Upper lobe of left lung (tissue), 6 donors: ENCODE measurements at places on chromosomes 7 and 10. TPM values are rescaled to one million over a fixed set of nuclear protein-coding genes. Genes with fewer than 3 reads are reported as not detected.

NEBL gene
- total RNA-seq = 274 TPM

LBX1 gene
- not detected for total RNA-seq

GNG11 gene
- 13.6 TPM for total RNA-seq

MICALL2 gene
- 67.1 TPM for total RNA-seq

PTN gene
- 4.3 TPM for total RNA-seq

AGR2 gene
- 34.2 TPM for total RNA-seq

AASS gene
- total RNA-seq = 47.7 TPM

PHKG1 gene
- 0.49 TPM for total RNA-seq

GRCh38 chr7:28296571-28297483, 115.5 kb upstream of the CREB5 start:
- no peak overlapping the region for H3K27ac ChIP-seq
- H3K4me3 ChIP-seq = no peak overlapping the region
- no peaks in the 10 kb centered on the region for H3K36me3 ChIP-seq
- no peak for DNase-seq
- H3K4me1 ChIP-seq = no peaks in the 10 kb centered on the region

- no peak for DNase-seq
- H3K27me3 ChIP-seq = no peaks in the 10 kb centered on the region
- H3K36me3 ChIP-seq = no peaks in the 10 kb centered on the region
- no peaks in the 10 kb centered on the region for H3K4me1 ChIP-seq
- H3K4me3 ChIP-seq = no peak overlapping the region
Observed at GRCh38 chr10:14822879-14823755, 14.7 kb downstream of the CDNF start.

DNA sequence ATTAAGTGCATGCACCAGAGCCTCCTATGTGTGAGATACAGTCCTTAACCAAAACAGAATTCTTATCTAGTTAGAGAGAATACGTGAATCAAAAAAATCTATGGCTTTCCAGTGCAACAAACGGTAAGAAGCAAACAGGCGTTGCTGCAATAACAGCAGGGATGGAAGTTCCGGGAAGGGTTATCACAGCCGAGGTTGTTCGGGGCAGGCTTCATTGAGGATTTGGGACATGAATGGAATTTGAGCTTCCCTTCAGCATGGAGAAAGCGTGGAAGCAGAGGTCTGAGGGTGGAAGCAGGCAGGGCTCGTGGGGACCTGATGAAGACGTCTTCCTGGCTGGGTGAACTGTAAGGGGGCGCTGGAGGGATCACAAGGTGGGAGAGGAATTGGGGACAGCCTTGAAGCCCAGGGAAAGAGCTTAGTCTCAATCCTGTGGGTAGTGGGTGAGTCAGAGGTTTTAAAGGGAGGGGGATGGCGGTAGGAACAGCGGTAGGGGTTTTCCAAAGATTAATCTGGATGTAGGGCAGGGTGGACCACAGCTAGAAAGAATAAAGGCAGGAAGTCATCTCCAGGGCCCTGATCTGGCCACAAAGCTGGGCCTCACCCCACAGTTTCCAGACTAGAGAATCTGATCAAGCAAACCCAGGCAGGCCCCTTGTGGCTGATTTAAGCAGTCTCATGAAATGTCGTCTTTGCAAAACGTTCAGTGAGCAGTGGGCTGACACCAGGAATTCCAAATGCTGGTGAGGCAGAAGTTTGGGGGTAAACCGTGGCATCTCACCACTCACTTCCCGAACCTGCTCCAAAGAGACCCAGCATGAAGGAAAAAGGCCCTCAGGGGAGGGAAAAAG, 65.1 kb downstream of the CALML3 start:
- no peaks in the 10 kb centered on the region for H3K27me3 ChIP-seq
- peaks cover 5% of the 10 kb centered on the region for H3K4me1 ChIP-seq
- no peaks in the 10 kb centered on the region for H3K36me3 ChIP-seq
- no peak overlapping the region for H3K27ac ChIP-seq
- no peak overlapping the region for H3K4me3 ChIP-seq
- no peak for DNase-seq

- no peaks in the 10 kb centered on the region for H3K36me3 ChIP-seq
- H3K27ac ChIP-seq = no peak overlapping the region
Observed at GRCh38 chr10:70762441-70763175, 22.6 kb downstream of the TBATA start.

DNA sequence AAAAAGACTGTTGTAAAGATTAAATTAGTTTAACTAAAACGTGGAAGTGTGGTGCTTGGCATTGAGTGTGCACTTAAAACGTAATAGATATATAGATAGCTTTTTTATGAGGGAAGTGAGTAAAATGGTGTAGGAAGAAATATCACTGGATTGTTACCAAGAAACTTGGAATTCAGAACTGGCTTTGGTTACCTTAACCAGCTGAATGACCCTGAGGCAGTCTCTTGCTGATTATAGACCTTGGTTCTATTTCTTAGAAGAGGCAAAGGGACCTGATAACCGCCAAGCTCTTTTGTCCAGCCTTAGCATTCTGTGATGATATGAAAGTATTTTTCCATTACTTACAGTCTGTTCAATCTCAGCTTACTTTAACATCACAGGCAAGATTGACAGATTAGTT, 3.8 kb downstream of the REEP3 start:
- H3K4me1 ChIP-seq = peaks cover 26% of the 10 kb centered on the region
- H3K27me3 ChIP-seq = no peaks in the 10 kb centered on the region
- no peaks in the 10 kb centered on the region for H3K36me3 ChIP-seq

DNA sequence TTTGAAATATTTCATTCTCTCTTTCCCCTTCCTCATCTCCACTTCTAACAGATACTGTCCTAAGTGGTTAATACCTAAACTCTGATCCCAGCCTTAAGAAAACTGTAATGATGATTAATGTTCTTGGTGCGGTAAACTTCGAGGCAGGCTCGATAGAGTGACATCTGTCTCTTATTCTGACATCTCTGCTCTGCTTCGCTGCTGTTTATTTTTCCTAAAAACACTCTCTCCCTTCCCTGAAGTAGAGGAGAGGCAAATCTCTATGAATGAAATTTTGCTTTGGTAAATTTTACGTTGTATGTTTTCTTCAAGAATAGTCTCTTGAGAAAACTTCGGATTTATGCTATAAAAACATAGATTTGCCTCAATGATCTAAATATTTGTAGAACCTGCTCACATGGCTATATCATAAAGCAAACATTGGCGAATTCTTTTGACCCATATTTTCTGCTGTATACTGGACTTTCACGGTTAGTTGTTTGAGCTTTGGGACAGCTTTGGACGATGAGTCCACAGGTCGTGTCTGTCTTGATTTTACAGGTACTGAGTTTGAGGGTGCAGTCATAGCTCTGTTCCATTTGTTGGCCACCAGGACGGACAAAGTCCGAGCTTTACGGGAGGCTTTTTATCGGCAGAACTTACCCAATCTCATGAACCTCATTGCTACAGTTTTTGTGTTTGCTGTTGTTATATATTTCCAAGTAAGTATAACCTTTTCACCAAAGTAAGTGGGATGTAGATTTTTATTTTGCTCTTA, 27.1 kb downstream of the SEC61A2 start:
- H3K36me3 ChIP-seq = peaks cover 10% of the 10 kb centered on the region
- no peak for DNase-seq
- H3K27ac ChIP-seq = no peak overlapping the region
- H3K4me1 ChIP-seq = no peaks in the 10 kb centered on the region
- no peaks in the 10 kb centered on the region for H3K27me3 ChIP-seq

- no peaks in the 10 kb centered on the region for H3K36me3 ChIP-seq
- no peak for DNase-seq
- peaks cover 9% of the 10 kb centered on the region for H3K4me1 ChIP-seq
Observed at GRCh38 chr10:3887404-3887803, 102.4 kb upstream of the KLF6 start.

- H3K4me1 ChIP-seq = peaks cover 6% of the 10 kb centered on the region
- no peaks in the 10 kb centered on the region for H3K27me3 ChIP-seq
- DNase-seq = no peak
- H3K27ac ChIP-seq = no peak overlapping the region
Observed at GRCh38 chr7:31125171-31125570, 73.1 kb downstream of the ADCYAP1R1 start.

DNA sequence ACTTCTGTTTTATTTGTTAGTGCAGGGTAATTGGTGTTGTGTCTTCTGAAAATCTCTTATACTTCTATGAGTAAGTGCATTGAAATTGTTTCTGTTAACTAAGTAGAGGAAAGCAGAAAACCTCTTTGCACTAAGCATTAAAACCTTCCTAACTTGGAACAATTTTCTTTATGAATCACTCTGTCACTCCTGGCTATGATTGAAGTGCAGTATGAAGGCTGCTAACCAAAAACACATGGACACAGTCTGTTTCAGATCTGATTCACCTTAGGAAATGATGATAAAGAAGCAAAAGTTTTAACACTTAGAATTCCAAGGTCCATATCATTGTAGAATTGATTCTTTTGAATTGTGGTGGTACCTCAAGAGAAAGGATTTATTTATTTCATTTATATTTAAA, 41.9 kb downstream of the MET start:
- H3K27ac ChIP-seq = no peak overlapping the region
- no peaks in the 10 kb centered on the region for H3K36me3 ChIP-seq
- DNase-seq = no peak

DNA sequence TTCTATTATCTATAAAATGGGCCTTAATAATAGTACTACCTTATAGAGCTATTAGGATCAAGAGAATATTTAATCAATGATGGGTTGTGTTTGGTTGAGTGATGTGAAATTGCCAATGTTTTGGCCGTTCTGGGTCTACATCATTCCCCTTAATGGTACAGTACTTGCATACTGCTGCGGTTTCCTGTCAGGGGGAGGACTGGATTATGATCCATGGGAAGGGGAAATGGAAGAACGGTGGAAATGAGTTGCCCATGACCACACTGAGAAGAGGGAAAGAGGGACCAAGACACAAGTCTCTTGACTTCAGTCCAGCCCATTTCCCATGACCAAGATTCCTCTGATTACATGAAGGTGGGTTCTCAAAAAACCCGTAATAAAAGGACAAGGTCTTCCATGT, 999 bp upstream of the MRPS24 start:
- no peaks in the 10 kb centered on the region for H3K27me3 ChIP-seq
- no peak overlapping the region for H3K4me3 ChIP-seq
- peaks cover 30% of the 10 kb centered on the region for H3K4me1 ChIP-seq
- peaks cover 16% of the 10 kb centered on the region for H3K36me3 ChIP-seq
- no peak for DNase-seq

GRCh38 chr10:97760461-97761257, 11.1 kb downstream of the SFRP5 start:
- peak; percentile 42 for DNase-seq
- H3K4me1 ChIP-seq = peaks cover 9% of the 10 kb centered on the region
- H3K27me3 ChIP-seq = no peaks in the 10 kb centered on the region
- H3K36me3 ChIP-seq = peaks cover 61% of the 10 kb centered on the region
- H3K4me3 ChIP-seq = no peak overlapping the region

DNA sequence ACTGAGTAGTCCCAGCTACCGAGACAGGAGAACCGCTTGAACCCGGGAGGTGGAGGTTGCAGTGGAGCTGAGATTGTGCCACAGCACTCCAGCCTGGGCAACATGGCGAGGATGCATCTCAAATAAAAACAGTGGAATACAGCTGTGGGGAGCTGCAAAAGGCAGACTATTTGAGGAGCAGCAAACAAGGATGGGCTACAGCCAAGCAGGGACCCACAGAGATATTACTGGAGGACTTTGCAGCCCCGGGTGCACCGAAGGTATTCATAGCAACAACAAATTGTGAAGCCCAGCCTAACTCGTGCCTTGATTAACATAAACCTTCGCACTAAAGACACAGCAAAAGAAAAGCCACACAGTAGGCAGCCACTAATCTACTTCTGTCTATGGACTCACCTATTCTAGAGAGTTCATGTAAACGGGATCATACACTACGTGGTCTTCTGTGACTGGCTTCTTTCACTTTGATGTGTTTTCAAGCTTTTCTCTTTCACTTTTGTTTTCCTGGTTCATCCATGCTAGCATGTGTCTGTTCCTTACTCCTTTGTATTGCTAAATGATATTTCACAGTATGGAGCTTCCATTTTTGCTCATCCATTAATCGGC, 34.0 kb downstream of the PODXL start:
- no peak for DNase-seq
- H3K27me3 ChIP-seq = no peaks in the 10 kb centered on the region
- peak overlapping the region; percentile 75 for H3K27ac ChIP-seq
- no peaks in the 10 kb centered on the region for H3K36me3 ChIP-seq
- peaks cover 30% of the 10 kb centered on the region for H3K4me1 ChIP-seq

- H3K4me1 ChIP-seq = no peaks in the 10 kb centered on the region
- H3K27me3 ChIP-seq = no peaks in the 10 kb centered on the region
- H3K27ac ChIP-seq = no peak overlapping the region
- no peak for DNase-seq
- no peak overlapping the region for H3K4me3 ChIP-seq
Observed at GRCh38 chr10:87700031-87700796, 40.5 kb downstream of the PAPSS2 start.

- H3K27me3 ChIP-seq = no peaks in the 10 kb centered on the region
- H3K36me3 ChIP-seq = no peaks in the 10 kb centered on the region
- no peak overlapping the region for H3K4me3 ChIP-seq
- DNase-seq = no peak
- H3K27ac ChIP-seq = no peak overlapping the region
Observed at GRCh38 chr10:71513936-71514335, 117.2 kb downstream of the CDH23 start.

GRCh38 chr7:7870555-7870954, 98.0 kb upstream of the GLCCI1 start:
- H3K36me3 ChIP-seq = no peaks in the 10 kb centered on the region
- DNase-seq = no peak
- no peak overlapping the region for H3K27ac ChIP-seq
- H3K4me1 ChIP-seq = no peaks in the 10 kb centered on the region
- H3K4me3 ChIP-seq = no peak overlapping the region

GRCh38 chr10:57017356-57018037, 656.4 kb upstream of the ZWINT start:
- H3K27me3 ChIP-seq = no peaks in the 10 kb centered on the region
- H3K27ac ChIP-seq = no peak overlapping the region
- H3K36me3 ChIP-seq = no peaks in the 10 kb centered on the region
- H3K4me1 ChIP-seq = no peaks in the 10 kb centered on the region
- no peak overlapping the region for H3K4me3 ChIP-seq
